ENCODE measurements at places on chromosomes 12 and 14.

DNA sequence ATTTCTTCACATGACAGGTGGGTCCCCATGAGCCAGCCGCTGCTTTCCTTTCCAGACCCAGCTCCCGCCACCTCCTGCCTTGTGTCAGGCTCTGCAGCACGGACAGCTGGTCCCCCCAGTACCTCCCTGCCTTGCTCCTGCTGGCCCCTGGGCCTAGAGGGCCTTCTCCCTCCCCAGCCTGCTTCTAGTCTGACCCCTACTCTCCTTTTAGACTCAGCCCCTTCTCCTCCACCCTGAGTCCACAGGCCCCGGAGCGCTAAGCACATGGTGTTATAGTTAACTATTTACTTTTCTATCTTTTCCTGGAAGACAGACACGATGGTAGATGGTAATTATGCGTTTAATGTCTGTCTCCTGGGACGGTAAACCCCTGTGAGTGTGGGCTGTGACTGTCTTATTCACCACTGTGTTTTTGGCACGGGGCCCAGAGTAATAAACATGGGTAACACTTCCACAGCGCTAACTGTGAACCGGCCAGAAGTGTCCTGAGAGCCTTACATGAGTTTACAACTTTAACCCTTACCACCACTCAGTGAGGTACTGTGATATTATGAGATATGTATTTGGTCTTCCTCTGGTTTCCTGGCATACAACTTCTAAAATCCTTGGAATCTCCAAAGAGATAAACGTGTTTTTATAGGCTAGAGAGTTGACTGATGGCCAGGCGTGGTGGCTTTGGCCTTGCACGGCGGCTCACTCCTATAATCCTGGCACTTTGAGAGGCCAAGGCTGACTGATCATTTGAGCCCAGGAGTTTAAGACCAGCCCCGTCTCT is 41.2 kb downstream of the DGLUCY start:
- peak; percentile 95 for DNase-seq

DNA sequence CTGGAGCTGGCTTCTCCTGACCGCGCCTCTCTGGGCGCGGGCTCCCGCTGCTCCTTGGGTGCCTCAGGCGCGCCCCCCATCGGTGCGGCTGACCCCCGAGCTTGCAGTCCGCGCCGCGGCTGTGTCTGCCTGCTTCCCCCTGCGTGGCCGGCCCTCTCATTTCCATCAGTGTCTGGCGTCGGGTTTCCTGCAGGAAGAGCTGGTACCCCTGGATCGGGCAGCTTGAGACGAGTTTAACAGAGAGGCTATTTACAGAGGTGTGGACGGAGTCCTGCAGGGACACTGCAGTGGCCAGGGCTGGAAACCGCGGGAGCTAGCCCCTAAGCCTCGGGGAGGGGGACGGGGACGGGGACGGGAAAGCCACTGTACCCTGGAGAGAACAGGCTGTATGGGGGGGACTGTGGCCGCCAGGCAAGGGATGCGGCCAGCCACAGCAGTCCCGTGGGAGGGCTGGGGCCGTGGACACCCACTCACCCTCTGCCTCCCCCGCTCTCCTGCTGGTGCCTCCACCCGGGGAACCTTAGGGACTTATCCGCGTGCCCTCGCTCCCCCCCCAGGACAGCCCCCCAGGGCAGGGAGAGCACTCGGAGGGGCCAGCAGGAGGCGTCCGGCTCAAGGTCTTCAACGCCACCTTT is 3.7 kb upstream of the CACNA2D4 start:
- DNase-seq: no peak

DNA sequence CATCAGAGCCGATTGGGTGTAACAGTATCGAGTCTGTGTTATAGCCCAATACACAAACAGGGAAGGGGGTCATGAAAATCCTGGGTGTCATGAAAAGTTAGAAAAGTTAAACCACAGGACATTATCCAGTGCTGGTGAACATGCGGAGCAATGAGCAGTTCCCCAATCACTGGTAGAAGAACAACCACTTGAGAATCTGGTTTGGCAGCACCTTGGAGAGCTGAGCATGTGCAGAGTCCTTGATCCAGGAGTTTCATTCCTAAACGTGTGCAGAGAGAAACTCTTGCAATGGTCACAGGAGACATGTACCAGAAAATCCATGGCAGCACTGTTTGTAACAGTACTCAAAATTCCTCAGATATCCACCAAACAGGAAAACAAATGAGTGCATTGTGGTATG is 23.0 kb upstream of the JDP2 start:
- no peak for DNase-seq

DNA sequence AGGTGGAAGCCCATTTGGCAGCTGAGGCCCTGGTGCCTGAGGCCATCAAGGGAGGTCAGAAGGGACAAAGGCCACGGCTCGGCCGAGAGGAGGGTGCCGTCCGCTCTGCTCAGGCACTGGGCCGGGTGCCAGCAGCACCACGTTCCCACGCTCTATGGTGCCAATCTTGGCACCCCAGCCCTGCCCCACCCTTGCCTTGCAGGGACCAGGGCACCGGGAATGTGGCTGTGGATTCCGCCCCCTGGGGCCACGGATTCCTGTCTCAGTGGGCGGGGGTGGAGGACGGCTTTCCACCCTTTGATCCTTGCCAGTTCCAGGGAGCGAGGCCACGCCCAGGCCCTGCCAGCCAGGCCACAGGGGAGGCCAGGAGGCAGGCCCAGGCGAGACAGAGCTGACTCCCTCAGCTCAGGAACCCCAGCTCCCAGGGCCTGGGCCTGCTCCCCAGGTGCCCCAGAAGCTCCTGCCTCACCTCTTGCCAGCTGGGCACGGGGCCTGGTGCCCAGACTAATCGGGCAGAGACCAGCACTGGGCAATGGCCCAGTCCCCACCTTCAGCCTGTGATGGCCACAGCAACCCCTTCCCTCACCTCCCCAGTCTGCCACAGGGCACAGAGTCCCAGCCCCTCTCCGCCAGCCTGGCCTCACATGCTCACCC is 26.4 kb upstream of the GPR132 start:
- no peak for DNase-seq

GRCh38 chr14:54718046-54718445 is 151.1 kb downstream of the SAMD4A start:
- DNase-seq: no peak

DNA sequence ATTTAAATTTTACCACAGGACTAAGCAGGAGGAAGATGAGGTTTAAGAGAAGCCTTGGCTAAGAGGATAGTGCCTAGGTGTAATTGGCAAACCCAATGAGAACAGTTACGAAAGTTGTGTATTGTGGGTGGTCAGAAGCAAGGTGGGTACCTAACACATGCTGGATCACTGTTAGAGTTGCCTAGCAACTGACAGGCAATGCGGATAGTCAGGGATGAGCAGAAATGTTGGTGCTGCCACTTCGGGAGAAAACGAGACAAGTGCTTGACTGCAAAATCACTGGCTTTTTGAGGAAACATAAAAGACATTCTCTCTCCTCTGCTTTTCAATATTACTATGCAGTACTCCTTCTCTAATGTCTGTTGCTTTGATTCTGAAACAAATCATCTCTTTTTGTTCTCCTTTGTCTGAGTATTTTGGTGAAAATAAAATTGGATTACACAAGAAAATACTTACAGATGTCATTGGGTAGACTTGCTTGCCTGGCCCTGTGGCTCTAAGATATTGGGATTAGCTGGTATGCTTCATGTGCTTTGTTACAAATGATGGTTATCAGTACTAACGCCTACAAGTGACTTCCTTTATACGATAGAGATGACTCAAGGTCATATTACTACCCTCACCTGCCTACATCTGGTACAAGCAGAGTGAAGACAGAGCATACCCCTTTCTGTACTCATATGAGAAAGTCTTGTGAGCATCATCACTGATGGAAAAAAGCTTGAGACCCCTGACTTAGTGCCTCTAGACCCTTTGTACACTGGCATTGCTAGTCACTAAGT is 48.0 kb downstream of the TDP1 start:
- no peak for DNase-seq

GRCh38 chr14:43307836-43308235 is 1199.2 kb downstream of the FSCB start:
- DNase-seq: no peak

- DNase-seq: peak; percentile 29
These were observed 593 bp downstream of the CFL2 start for GRCh38 chr14:34713681-34714319.

GRCh38 chr12:130948136-130948535 is 5.6 kb upstream of the ADGRD1 start:
- no peak for DNase-seq

GRCh38 chr12:43540470-43540869 is 11.5 kb downstream of the ADAMTS20 start:
- no peak for DNase-seq

DNA sequence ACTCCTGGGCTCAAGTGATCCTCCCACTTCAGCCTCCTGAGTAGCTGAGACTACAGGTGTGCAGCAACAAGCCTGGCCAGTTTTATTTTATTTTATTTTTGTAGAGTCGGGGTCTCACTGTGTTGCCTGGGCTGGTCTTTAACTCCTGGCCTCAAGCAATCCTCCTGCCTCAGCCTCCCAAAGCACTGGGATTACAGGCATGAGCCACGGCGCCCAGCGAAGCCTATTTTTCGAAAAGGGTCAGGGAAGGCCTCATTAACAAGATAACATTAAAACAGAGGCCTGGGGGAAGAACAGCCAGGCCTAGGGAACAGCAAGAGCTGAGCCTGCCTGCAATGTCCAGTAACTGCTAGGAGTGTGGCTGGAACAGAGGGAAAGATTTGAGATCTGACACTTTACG is 36.1 kb upstream of the VRK1 start:
- no peak for DNase-seq

GRCh38 chr12:107449891-107450290 is 235.7 kb upstream of the PWP1 start:
- DNase-seq: no peak

GRCh38 chr12:45418520-45418919 is 202.6 kb downstream of the ANO6 start:
- DNase-seq: no peak

- no peak for DNase-seq
These were observed 6.0 kb upstream of the PCNX1 start for GRCh38 chr14:70901269-70901668.

GRCh38 chr14:106396999-106397398 is 870.6 kb downstream of the TMEM121 start:
- no peak for DNase-seq

DNA sequence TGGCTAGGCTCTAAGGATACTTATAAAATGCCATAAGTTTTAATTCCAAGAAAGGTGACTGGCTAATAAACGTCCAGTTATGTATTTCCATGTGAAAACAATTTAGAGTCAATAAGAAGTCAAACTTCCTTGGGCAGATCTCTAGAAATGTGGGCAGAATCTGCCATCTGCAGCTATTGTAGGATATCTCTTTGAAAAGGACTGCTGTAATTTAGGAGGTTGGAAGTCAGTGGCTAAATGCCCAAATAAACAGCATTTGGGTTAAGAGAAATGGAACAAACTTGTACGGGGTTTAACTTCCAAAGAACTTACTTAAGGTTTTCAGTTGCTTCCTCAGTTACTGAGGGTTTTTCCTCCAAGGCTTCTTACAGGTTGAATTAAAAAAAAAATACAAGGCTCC is 121.6 kb downstream of the FIGNL2 start:
- no peak for DNase-seq

- no peak for DNase-seq
These were observed 78.4 kb downstream of the ITPK1 start for GRCh38 chr14:93037351-93037750.

DNA sequence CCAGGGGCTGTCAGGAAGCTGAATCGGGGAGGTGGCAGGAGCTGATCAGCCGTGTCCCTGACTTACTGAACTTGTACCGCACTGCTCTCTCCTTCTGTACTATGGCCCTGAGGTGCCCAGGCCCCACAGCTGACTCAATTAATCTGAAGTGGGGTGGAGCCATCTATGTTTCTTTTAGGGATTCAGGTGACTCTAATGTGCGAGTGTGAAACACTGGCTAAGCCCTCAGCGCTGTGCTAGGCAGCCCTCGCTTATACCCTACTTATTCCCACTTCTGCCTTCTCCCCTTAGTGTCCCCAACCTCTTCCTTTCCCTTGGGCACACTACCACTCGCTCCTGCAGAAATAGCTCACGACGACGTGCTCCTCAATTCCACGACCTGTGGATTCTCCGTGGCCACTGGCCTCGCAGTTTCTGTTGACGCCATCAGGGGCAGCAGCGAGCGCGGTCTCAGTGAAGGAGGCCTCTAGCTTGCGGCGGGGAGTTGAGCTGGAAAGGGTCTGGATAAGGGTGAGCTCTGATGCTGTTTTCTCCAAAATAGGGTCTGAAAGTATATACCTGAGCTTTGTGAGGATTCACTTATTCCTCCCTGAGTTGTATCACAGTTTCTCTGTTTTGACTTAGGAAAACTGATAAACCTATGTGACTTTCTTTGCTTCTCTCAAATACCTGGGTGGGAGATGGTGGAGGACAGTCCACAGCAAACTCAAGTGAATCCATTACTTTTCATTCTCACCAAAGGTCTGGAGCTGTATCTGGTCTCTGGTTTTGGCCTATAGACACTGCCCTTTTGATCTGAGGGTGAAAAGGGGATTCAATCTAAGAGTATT is 167.6 kb downstream of the SLC41A2 start:
- DNase-seq: no peak

DNA sequence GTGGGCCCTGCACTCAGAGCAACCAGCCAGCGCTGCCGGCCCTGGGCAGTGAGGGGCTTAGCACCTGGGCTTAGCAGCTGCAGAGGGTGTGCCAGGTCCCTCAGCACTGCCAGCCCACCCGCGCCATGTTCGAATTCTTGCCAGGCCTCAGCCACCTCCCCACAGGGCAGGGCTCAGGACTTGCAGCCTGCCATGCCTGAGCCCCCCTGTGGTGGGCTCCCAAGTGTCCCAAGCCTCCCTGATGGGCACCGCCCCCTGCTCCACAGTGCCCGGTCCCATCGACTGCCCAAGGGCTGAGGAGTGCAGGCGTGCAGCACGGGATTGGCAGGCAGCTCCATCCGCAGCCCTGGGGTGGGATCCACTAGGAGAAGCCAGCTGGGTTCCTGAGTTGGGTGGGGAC is 98.0 kb upstream of the NID2 start:
- no peak for DNase-seq

DNA sequence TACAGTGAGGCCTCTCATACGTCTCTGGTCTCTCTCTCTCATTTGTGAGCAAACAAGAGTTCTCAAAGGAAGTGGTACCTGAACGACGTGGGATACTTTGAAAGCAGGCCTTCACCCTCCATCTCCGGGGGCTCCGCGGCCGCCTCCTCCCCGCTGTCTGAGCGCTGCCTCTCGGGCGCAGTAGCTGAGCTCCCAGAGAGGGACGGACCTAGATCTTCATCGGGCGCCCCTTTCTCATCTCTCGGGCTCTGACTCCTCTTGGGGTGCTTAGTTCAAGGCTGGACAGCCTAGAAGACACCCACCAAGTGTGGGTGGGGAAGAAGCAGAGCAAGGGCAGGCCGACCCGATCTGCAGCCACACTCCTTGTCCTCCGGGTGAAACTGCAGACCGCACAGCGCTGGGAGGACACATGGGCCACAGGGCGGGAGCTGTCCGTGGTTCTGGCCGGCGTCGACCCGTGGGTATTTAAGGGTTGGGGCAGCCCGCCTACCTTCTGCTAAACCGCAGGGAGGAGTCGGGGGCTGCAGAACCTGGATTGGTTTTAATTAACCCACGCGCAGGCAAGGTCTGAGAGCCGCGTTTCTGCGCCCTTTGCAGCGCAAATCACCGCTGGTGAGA is 92.7 kb downstream of the PAH start:
- no peak for DNase-seq

Data from NCI-H187 (cell line).